ENCODE measurements at places on chromosomes 16 and 17.
A peak's percentile ranks its signal among the peaks of the same experiment; 100 is the strongest.

DNA sequence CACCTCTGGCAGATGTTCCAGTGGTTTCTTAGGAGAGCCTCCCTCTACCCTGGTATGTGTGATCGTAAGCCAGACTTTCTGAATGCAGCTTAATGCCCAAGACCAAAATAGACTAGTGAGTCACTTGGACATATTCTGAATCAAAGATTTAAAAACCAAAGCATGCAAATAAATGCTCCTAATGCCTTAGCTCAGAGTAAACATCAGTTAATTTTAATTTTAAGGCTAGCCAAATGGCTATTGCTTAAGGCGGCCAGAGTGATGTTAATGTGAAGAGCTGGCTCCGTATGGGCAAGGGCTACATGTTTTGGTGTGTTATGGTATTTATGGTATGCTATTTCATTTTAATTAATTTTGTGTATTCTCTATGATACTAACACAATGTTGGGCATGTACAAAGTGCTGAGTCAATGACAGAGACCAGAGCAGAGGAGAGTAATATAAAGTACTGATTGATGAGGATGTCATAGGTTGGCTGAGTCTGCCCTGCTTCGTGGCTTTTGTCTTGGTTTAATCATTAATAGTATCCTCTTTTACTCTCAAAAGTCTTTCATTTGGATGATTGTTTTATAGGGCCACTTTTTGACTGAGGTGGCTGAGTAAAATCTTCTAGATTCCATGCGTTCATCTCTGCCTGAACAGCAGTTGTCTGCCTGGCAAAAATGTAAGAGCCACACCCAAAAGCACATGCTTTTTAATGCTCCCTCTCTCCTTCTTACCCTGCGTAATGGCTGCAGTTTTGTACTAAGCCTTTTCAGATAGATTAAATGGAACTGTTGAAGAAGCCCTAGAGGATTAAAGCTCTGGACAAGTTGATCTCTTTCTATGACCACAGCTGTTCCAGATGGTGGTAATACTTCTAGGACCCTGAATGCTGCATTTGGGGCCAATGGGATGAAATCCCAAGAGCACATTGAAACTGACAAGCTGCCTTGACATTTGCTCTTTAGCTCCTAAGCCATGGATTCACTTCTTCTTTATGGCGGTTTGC lies 59.6 kb downstream of the MAP2K6 start:
- DNase-seq: peak; percentile 24

- DNase-seq: no peak
Observed at GRCh38 chr16:72537664-72538063, 365.7 kb upstream of the PMFBP1 start.

GRCh38 chr16:88763502-88764053 lies 21.4 kb downstream of the PIEZO1 start:
- no peak for DNase-seq

DNA sequence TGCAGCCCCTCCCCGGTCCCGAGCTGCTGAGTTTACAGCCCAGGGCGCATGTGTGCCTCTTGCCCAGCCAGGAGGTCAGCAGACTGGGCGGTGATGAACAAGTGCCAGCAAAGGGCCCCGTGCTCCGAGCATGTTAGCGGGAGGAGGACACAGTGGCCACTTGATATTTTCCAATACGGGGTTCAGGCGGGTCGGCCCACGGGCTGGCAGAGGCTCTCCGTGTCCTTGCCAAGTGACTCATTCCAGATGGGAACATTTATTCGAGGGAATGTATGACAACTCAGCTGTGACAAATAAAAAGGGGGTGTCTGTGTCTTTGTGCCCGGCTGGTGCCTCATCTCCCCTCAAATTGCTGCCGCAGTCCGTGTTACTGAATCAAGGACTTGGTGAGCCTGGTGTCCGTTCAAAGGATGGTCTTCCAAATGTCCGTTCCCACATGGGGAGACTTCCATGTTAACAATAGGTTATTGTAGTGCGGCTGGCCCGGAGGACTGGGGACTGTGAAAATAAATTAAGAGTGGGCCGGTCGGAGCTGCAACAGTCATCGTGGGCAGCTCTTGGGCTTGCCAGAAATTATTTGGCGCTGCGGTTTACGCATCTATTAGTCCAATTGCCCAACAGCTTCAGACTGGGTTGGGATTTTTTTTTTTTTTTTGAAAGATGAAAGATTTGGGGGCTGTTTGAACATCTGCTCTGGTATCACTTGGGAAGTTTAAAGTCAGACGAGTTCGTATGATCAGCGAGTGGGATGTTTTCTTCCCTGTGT lies 174.0 kb upstream of the CIBAR2 start:
- no peak for DNase-seq

- no peak for DNase-seq
Observed at GRCh38 chr17:56881685-56882295, 32.1 kb downstream of the TRIM25 start.

- DNase-seq: peak; percentile 17
Observed at GRCh38 chr16:11759997-11760396, 17.3 kb upstream of the TXNDC11 start.

DNA sequence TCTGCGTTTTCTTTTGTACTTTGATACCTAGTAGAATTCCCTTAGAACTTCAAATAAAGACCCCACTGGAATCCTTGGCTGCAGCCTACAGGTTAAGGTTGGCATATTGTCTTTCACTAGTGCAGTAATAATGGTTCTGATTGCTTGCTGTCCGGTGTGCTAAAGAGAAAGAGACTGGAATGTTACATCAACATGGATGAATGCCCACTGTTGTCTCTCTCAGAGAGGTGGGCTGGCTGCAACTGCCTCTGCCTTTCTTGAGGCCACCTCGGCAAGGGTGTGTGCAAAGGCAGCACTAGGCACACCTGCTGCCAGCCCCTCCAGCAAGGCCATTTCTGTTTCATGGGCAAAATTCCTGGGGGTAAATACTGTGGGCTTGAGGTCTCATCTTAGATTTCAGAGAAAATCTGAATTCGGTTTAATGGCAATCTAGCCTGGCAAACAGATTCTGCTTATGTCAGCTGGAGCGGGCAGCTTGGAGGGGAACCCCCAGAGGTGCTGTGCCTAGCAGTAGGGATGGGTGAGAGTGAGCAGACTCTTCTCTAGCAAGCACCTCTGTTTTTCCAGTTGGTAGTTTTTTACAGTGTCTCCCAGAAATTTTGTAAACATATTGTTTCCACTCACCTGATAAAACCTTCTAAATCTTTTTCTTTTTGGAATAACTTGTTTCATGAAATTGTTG lies 54.0 kb downstream of the MRTFB start:
- no peak for DNase-seq

- DNase-seq: no peak
Observed at GRCh38 chr16:66008136-66008535, 358.4 kb upstream of the CDH5 start.

- DNase-seq: no peak
Observed at GRCh38 chr16:85238233-85238647, 126.0 kb upstream of the CIBAR2 start.

DNA sequence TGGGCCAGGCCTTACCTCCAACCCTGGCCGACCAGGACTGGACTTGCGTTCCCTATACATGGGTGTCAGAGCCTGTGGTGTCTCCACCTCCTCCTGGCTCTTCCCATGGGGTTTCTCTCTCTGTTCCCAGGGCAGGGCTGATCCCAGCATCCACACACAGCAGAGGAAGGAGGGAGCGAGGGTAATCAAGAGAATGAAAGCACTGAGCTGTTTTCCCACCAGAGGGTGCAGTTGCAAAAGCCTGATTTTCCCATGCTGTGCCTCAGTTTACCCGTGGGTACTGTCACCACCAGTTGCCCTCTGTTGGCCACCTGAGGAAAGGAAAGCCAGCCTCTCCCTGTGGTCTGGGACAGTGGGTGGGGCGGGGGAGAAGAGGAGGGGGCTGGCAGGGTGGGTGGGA lies 249.7 kb upstream of the GSE1 start:
- no peak for DNase-seq

GRCh38 chr17:73914536-73915274 lies 270.5 kb upstream of the SDK2 start:
- DNase-seq: no peak

GRCh38 chr16:20026361-20027072 lies 47.2 kb downstream of the GPR139 start:
- no peak for DNase-seq

DNA sequence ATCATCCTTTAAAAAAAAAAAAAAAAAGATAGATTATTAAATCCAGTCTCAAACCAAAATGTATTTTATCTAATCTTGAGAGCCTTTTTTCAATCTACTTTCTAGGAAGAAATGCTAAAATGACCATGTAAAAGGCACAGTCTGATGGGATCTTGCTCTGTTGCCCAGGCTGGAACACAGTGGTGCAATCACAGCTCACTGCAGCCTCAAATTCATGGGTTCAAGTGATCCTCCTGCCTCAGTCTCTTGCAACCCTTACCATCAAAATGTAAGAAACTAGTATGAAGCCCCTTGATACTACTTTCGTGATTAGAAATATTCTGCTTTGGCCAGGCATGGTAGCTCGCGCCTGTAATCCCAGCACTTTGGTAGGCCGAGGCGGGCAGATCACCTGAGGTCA lies 70.8 kb downstream of the HELZ start:
- no peak for DNase-seq

Measured in suppressor macrophage (primary cell).